ENCODE measurements at places on chromosomes 16 and 17.

- no peak for DNase-seq
These were observed 1.4 kb upstream of the SPNS2 start for GRCh38 chr17:4497101-4497824.

DNA sequence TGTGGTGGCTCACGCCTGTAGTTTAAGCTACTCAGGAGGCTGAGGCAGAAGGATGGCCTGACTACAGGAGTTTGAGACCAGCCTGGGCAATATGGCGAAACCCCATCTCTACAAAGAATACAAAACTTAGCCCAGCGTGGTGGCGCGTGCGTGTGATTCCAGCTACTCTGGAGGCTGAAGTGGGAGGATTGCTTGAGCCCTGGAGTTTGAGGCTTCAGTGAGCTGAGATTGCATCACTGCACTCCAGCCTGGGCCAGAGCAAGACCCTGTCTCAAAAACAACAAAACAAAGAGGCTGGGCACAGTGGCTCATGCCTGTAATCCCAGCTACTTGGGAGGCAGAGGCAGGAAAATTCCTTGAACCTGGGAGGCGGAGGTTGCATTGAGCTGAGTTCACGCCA lies 7.0 kb upstream of the CSNK1D start:
- no peak for DNase-seq

GRCh38 chr17:63598281-63598680 lies 2.4 kb upstream of the TACO1 start:
- DNase-seq = no peak

DNA sequence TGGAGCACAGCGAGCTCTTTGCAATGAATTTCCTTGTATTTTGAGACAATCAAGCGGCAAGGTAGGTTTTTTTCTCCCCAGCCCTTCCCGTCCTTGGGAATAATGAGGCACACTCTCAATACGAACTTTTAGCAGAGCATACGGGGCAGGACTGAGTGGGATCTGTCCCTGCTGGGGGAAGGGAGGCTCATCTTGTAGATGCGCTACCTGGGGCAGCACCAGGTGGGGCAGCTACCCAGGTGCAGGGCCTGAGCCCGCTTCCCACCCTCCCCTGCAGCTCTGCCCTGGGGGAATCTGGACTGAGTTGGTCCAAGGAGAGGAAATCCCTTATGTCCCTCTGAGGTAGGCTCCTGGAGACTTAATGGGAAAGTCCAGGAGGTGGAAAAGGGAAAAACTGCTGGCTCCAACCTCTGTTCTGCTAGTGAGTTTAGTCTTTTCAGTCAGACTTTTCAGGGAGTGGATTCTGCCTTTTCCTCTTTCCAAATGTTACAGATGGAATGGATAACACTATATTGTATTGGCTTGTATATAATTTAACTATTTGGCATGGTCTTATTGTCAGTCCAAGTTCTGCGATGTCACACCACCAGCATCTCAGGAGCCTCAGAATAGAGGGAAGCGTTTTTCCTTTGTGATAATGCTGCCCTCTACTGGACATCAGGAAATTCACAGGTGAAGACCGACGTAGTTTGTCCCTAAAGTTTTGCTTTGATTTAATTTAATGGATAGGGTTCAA lies 9.6 kb upstream of the CES1 start:
- no peak for DNase-seq

- no peak for DNase-seq
These were observed 3.7 kb upstream of the TMEM231 start for GRCh38 chr16:75559564-75560372.

GRCh38 chr17:29124135-29124924 lies 55.9 kb downstream of the MYO18A start:
- no peak for DNase-seq

- no peak for DNase-seq
These were observed 10.8 kb upstream of the CDR2 start for GRCh38 chr16:22385196-22385595.

DNA sequence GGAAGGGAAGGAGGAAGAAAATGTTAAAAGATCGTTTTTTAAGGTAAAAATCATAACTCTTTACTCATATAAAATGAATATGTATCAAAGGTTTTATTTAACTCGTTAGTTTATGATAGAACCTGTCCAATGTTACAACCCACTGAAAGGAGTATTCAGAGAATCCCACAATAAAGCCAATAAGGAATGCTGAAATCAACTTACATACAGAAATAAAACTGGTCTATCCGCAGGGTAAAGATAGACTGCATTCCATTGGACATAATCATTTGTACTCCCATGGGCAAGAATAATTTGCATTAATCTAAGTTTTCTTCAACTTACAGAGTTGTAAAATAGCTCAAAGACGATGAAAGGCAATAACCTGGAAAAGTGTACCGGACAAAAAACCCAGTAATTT lies 17.9 kb upstream of the BEAN1 start:
- no peak for DNase-seq

DNA sequence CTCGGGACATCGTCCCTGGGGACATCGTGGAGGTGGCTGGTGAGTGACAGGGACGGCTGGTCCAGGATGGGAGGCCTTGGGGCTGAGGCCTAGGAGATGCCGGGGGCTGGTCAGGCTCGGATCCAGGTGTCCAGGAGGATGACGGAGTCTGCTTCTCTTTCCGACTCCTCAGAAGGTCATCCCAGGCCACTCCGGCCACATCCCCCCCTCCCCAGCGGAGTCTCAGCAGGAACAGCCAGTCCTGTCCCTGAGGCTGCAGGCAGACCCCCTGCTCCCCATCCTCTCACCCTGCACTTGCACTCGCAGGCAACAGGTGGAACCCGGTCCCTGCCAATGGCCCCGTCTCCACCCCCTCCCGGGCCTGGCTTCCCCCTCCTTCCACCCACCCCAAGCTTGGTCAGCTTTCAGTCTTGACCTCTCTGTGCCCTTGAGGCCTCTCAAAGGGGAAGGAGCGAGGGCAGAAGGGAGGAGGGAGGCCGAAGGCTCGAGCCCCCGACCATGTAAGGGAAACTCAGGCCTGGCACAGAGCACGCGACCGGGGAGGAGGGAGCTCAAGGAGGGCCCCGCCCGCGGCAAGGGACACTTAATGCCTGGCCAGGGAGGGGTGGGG lies 4.4 kb downstream of the ATP2A1 start:
- DNase-seq = no peak

DNA sequence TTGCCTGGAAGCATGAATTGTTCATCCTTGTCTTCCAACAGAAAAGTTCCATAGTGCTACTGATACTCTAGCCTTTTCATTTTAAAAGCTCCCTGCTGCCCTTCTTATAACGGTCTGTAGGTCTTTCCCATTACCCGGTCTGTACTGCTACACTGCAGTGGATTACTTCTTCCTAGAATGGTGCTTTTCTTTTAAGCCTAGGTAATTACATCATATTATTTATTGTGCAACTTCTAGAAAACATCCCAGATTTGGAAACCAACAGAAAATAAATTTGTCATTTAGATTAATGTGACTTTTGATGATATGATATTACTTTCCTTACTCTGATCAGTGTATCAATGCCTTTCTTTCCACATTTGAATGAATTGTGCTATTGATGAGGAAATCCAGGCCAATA lies 199.4 kb downstream of the TANC2 start:
- DNase-seq = no peak

DNA sequence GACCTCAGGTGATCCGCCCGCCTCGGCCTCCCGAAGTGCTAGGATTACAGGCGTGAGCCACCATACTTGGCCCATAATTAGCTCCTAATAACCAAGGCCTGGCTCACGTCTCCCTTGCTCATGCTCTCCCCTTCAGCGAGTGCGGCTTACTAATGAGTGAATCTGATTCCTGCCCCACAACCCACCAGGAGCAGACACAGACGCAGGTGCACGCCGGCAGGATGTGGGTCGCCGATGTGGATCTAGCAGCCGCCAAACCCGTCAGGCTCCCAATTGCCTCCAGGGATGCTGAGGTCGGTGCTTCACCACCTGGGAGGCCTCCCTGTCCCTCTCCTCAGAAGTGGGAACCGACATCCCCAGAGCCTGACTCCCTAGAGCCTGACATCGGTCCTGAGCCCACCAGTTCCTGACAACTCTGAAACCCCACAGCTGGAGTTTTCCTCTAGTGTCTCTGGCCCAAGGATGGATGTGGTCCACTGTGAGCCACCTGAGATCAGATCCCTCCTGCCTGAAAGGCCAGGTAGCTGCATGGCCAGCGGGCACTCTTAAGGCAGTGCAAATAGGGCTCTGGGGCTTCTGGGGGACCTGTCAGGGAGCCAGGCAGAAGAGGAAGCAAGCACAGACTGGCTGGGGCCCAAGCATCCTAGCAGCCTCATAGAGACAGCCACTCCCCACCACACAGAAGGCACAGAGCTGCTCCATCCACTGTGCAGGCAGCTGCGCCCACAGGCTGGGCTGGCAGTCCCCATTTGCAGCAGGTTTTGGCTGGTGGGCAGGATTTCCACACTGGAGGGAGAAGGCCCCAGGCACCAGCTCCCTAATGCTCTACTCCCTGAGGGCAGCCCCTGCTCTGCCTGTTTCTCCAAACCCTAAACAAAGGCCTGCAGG lies 10.8 kb downstream of the EXOC7 start:
- DNase-seq = no peak

GRCh38 chr16:29883987-29884386 lies 15.4 kb downstream of the SEZ6L2 start:
- no peak for DNase-seq

GRCh38 chr16:71853413-71853812 lies 7.6 kb downstream of the ATXN1L start:
- DNase-seq = no peak

DNA sequence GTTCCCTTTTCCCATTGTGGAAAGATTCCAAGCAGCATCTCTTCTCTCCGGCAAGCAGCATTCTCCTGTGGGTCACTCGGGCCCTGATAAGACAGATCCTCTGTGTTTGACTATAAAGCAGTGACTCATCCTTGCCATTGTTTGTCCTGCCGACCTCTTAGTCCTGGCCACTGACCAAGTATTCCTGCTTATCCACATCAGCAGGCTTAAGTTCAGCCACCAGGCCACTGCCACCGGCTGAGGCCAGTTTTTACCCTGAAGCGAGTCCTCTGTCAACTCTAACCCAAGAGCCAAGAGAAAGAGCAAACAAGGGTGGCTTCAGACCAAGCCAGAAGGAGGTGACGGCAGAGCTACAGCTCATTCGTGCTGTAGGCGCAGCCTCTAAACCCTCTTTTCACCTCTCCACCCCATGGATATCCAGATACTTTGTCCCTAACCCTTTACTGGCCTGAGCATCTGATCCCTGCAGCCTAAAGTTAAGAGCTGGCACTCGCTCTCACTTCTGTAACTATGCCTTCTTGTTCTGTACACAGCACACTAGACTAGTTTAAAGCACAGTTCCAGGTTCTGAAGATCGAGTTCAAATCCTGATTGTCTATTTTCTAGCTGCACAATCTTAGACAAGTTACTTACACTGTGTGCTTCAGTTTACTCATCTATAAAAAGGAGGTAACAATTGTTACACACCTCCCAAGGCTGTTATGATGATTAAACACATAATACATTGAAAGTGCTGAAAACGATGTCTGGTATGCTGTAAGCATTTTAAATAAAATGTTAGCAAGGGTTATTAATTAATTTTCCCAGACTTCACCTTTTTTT lies 31.0 kb downstream of the SOX9 start:
- DNase-seq = peak; percentile 75

DNA sequence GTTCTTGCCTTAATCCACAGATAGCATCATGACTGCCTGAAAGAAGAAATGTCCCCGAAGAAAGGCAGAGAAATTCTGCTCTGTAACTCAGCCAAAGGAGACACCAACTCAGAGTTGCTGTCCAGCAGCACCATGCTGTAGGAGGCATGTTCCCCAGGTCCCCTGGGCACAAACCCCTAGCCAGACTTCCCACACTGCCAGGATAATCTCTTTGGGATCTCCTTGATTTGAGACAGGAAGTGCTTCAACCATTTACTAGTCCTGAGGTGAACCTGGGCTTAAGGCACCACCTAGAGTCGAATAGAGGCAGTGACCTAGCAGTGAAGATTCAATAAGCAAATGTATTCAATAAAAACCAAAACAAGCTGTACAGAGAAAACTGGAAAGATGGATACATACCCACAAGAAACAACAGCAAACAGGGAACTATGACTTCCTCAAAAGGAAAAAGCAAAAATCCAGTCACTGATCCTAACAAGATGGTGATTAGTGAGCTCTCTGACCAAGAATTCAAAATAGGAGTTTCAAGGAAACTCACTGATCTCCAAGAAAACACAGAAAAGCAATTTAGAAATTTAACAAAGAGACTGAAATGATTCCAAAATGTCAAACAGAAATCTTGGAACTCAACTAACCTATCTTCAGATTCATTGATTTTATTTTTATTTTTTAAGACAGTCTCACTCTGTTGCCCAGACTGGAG lies 5.7 kb downstream of the OR4D2 start:
- DNase-seq = no peak

DNA sequence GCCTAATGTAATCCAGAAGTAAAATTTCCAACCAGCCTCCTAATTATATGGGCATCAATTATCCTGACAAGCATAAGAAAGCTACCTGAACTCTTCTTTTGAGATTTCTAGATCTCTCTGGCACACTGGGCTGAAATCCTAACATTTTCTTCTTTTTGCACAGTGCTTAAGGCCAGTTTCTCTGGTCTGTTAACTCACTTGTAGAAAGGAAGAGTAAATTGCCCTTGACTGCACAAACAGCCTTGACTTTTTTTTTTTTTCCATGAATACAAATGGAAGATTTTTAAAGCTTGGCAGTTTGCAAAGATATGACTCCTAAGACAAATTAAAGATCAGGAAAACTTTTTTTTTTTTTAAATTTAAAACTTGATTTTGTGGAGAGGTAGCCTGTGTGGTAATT lies 291.2 kb upstream of the MON1B start:
- no peak for DNase-seq

DNA sequence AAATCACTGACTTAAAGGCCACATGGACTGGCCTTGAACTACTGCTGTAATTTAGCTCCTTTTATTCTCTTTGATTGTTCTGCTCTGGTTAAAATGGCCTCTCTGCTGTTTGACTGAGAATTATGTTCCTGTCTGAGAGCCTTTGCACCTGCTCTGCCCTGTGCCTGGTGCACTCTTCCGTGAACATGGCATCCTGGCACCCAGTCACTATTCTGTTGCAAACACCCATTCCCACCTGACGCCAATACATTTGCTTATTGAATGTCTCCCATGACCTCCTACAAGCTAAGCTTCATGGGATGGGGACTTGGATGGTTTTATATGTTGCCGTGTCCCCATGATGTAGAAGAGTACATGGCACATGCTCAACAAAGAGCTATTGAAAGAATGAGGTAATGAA lies 20.1 kb downstream of the HSD17B2 start:
- DNase-seq = no peak

GRCh38 chr16:57235128-57236021 lies 9.7 kb upstream of the ARL2BP start:
- DNase-seq = no peak

GRCh38 chr17:56754523-56755208 lies 79.1 kb downstream of the C17orf67 start:
- DNase-seq = no peak

- peak; percentile 90 for DNase-seq
These were observed 27.6 kb upstream of the PITPNA start for GRCh38 chr17:1590029-1590746.

- DNase-seq = no peak
These were observed 22.1 kb downstream of the EMP2 start for GRCh38 chr16:10558305-10558704.

GRCh38 chr16:84955427-84955826 lies 55.9 kb downstream of the ZDHHC7 start:
- DNase-seq = no peak
